ENCODE measurements at places on chromosomes 12 and 14.

- H3K4me3 ChIP-seq = no peak overlapping the region
- DNase-seq = no peak
- H3K27ac ChIP-seq = no peak overlapping the region
- H3K27me3 ChIP-seq = no peaks in the 10 kb centered on the region
These were observed 555.2 kb downstream of the DIO2 start for GRCh38 chr14:79656056-79656455.

GRCh38 chr12:123109319-123109772 is 41.5 kb downstream of the PITPNM2 start:
- H3K36me3 ChIP-seq = peaks cover 2% of the 10 kb centered on the region
- H3K27ac ChIP-seq = no peak overlapping the region
- H3K4me3 ChIP-seq = no peak overlapping the region

- H3K4me3 ChIP-seq = no peak overlapping the region
- peaks cover 8% of the 10 kb centered on the region for H3K27me3 ChIP-seq
- DNase-seq = no peak
- H3K27ac ChIP-seq = no peak overlapping the region
- H3K36me3 ChIP-seq = peaks cover 3% of the 10 kb centered on the region
These were observed 94.8 kb downstream of the TMTC1 start for GRCh38 chr12:29688914-29689313.

GRCh38 chr14:81772381-81772780 is 238.7 kb upstream of the SEL1L start:
- H3K27ac ChIP-seq = no peak overlapping the region
- H3K27me3 ChIP-seq = no peaks in the 10 kb centered on the region
- H3K4me3 ChIP-seq = no peak overlapping the region
- no peaks in the 10 kb centered on the region for H3K36me3 ChIP-seq
- DNase-seq = no peak

GRCh38 chr12:26122681-26123481 is 2.0 kb downstream of the BHLHE41 start:
- no peaks in the 10 kb centered on the region for H3K36me3 ChIP-seq
- H3K4me1 ChIP-seq = peaks cover 31% of the 10 kb centered on the region
- H3K4me3 ChIP-seq = peak overlapping the region; percentile 75
- H3K27me3 ChIP-seq = peaks cover 79% of the 10 kb centered on the region
- no peak for DNase-seq

GRCh38 chr14:86798330-86798729 is 1194.7 kb downstream of the GALC start:
- no peaks in the 10 kb centered on the region for H3K4me1 ChIP-seq
- H3K4me3 ChIP-seq = no peak overlapping the region
- no peak overlapping the region for H3K27ac ChIP-seq

GRCh38 chr14:32428875-32429274 is 99.8 kb downstream of the AKAP6 start:
- DNase-seq = no peak
- no peaks in the 10 kb centered on the region for H3K27me3 ChIP-seq
- H3K36me3 ChIP-seq = no peaks in the 10 kb centered on the region
- no peak overlapping the region for H3K4me3 ChIP-seq

- no peaks in the 10 kb centered on the region for H3K4me1 ChIP-seq
- no peaks in the 10 kb centered on the region for H3K36me3 ChIP-seq
- H3K4me3 ChIP-seq = no peak overlapping the region
These were observed 29.3 kb upstream of the PDE3A start for GRCh38 chr12:20339060-20339459.

- no peak overlapping the region for H3K4me3 ChIP-seq
- peaks cover 92% of the 10 kb centered on the region for H3K36me3 ChIP-seq
- H3K27me3 ChIP-seq = no peaks in the 10 kb centered on the region
- H3K27ac ChIP-seq = peak overlapping the region; percentile 31
These were observed 30.8 kb downstream of the XRCC3 start for GRCh38 chr14:103684471-103684870.

GRCh38 chr14:24456980-24457379 is 14.4 kb upstream of the SDR39U1 start:
- H3K27ac ChIP-seq = peak overlapping the region; percentile 32
- H3K4me1 ChIP-seq = peaks cover 5% of the 10 kb centered on the region
- H3K4me3 ChIP-seq = no peak overlapping the region
- H3K27me3 ChIP-seq = no peaks in the 10 kb centered on the region
- H3K36me3 ChIP-seq = peaks cover 3% of the 10 kb centered on the region

DNA sequence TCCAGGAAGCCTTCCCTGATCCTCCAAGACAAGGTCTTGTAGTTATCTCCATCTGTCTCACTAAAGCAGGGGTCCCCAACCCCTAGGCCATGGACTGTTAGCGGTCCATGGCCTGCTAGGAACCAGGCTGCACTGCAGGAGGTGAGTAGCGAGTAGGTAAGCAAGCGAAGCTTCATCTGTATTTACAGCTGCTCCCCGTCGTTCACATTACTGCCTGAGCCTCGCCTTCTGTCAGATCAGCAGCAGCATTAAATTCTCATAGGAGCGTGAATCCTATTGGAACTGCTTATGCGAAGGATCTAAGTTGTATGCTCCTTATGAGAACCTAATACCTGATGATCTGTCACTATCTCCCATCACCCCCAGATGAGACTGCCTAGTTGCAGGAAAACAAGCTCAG is 12.4 kb upstream of the NFYB start:
- H3K36me3 ChIP-seq = no peaks in the 10 kb centered on the region
- DNase-seq = no peak
- no peak overlapping the region for H3K27ac ChIP-seq
- H3K4me1 ChIP-seq = peaks cover 9% of the 10 kb centered on the region
- H3K27me3 ChIP-seq = peaks cover 46% of the 10 kb centered on the region
- H3K4me3 ChIP-seq = no peak overlapping the region

- no peak overlapping the region for H3K4me3 ChIP-seq
- peaks cover 3% of the 10 kb centered on the region for H3K4me1 ChIP-seq
- H3K36me3 ChIP-seq = peaks cover 11% of the 10 kb centered on the region
- DNase-seq = no peak
These were observed 24.1 kb downstream of the DDX47 start for GRCh38 chr12:12837025-12837812.

- no peak overlapping the region for H3K4me3 ChIP-seq
- peaks cover 8% of the 10 kb centered on the region for H3K27me3 ChIP-seq
- H3K36me3 ChIP-seq = peaks cover 3% of the 10 kb centered on the region
- peak overlapping the region; percentile 98 for H3K27ac ChIP-seq
These were observed 1319.8 kb downstream of the TMEM121 start for GRCh38 chr14:106846218-106846617.

GRCh38 chr12:97182769-97183168 is 275.7 kb downstream of the NEDD1 start:
- H3K27ac ChIP-seq = no peak overlapping the region
- no peak for DNase-seq
- no peak overlapping the region for H3K4me3 ChIP-seq
- no peaks in the 10 kb centered on the region for H3K36me3 ChIP-seq
- H3K27me3 ChIP-seq = peaks cover 10% of the 10 kb centered on the region
- no peaks in the 10 kb centered on the region for H3K4me1 ChIP-seq

GRCh38 chr14:68848253-68848652 is 55.4 kb upstream of the ZFP36L1 start:
- no peak overlapping the region for H3K27ac ChIP-seq
- no peaks in the 10 kb centered on the region for H3K36me3 ChIP-seq
- peaks cover 12% of the 10 kb centered on the region for H3K4me1 ChIP-seq
- H3K4me3 ChIP-seq = no peak overlapping the region
- peaks cover 14% of the 10 kb centered on the region for H3K27me3 ChIP-seq
- DNase-seq = no peak

GRCh38 chr14:60632777-60633176 is 16.5 kb downstream of the SIX1 start:
- peaks cover 3% of the 10 kb centered on the region for H3K36me3 ChIP-seq
- peaks cover 24% of the 10 kb centered on the region for H3K27me3 ChIP-seq
- no peak for DNase-seq
- peak overlapping the region; percentile 61 for H3K4me3 ChIP-seq
- H3K27ac ChIP-seq = no peak overlapping the region
- H3K4me1 ChIP-seq = peaks cover 11% of the 10 kb centered on the region

GRCh38 chr12:116361414-116362223 is 84.1 kb upstream of the MED13L start:
- no peak for DNase-seq
- H3K4me1 ChIP-seq = peaks cover 18% of the 10 kb centered on the region
- no peak overlapping the region for H3K4me3 ChIP-seq
- no peaks in the 10 kb centered on the region for H3K27me3 ChIP-seq
- H3K36me3 ChIP-seq = peaks cover 12% of the 10 kb centered on the region

DNA sequence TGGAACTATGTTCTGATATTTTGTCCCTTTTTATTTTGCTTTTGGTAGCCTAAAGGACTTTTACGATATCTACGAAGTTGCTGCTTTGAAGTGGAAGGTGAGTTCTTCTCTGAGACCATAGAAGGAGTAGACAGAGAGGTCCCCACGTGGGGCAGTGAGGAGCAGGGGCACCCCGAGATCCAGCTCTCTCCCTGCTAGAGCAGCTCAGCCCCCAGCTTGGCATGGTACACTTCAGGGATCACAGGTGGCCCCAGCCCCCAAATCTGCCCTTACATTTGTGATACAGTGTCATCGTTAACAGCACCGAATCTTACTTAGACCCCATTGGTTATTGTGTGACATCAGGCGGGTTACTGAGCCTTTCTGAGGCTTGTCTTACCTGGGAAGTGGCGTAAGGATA is 56.8 kb downstream of the SLC8B1 start:
- peaks cover 7% of the 10 kb centered on the region for H3K36me3 ChIP-seq
- no peak overlapping the region for H3K4me3 ChIP-seq
- H3K27me3 ChIP-seq = no peaks in the 10 kb centered on the region
- DNase-seq = no peak

GRCh38 chr14:76564471-76565422 is 188.8 kb downstream of the ESRRB start:
- peaks cover 26% of the 10 kb centered on the region for H3K27me3 ChIP-seq
- no peak overlapping the region for H3K27ac ChIP-seq
- H3K36me3 ChIP-seq = peaks cover 3% of the 10 kb centered on the region
- H3K4me3 ChIP-seq = no peak overlapping the region
- no peak for DNase-seq

GRCh38 chr12:14514154-14514842 is 53.4 kb downstream of the PLBD1 start:
- peaks cover 2% of the 10 kb centered on the region for H3K4me1 ChIP-seq
- H3K36me3 ChIP-seq = no peaks in the 10 kb centered on the region
- H3K27ac ChIP-seq = no peak overlapping the region
- DNase-seq = no peak
- H3K4me3 ChIP-seq = no peak overlapping the region

GRCh38 chr12:49944718-49945117 is 5.8 kb upstream of the AQP2 start:
- peaks cover 11% of the 10 kb centered on the region for H3K4me1 ChIP-seq
- H3K27me3 ChIP-seq = peaks cover 20% of the 10 kb centered on the region
- no peak for DNase-seq

DNA sequence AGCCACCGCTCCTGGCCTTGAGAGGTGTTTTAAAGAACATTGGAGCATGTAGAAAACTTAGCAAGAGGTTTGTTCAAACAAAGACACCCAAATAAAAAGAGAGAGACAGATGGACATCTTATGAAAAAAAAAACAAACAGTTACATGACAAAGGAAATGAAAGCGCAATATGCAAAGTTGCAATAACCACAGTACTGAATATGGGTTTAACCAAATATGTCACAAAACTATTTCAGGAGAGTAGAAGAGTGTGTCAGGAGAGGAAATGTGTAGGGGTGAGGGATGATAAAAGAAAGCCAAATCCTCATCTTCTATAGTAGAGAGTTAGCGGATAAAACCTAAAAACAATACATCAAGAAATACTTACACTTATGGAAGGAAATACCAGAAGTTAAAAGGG is 98.4 kb downstream of the GTF2A1 start:
- H3K4me1 ChIP-seq = no peaks in the 10 kb centered on the region
- no peak for DNase-seq
- H3K4me3 ChIP-seq = no peak overlapping the region
- no peaks in the 10 kb centered on the region for H3K27me3 ChIP-seq
- H3K36me3 ChIP-seq = no peaks in the 10 kb centered on the region
- no peak overlapping the region for H3K27ac ChIP-seq

DNA sequence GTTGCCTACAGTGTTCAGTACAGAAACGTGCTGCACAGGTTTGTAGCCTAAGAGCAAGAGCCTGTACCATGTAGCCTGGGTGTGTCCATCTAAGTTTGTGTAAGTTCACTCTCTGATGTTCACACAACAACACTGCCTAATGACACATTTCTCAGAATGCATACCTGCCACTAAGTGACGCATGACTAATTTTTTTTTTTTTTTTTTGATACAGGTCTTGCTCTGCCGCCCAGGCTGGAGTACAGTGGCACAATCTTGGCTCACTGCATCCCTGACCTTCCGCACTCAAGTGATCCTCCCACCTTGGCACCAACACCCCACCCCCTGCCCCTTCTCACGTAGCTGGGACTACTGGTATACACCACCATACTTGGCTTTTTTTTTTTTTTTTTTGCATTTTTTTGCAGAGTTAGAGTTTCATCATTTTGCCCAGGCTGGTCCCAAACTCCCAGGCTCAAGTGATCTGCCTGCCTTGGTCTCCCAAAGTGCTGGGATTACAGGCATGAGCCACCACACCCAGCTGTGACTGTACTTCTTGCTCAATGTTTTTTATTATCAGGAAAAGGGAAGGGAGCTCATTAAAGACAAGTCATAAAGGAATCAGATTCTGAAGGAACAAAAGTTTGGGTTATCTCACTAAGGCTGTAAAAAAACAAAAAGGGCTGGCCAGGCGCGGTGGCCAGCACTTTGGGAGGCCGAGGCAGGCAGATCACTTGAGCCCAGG is 10.0 kb upstream of the CDC42BPB start:
- H3K27me3 ChIP-seq = peaks cover 15% of the 10 kb centered on the region
- H3K4me1 ChIP-seq = no peaks in the 10 kb centered on the region
- DNase-seq = no peak
- no peaks in the 10 kb centered on the region for H3K36me3 ChIP-seq
- H3K27ac ChIP-seq = no peak overlapping the region
- no peak overlapping the region for H3K4me3 ChIP-seq

GRCh38 chr12:64551676-64552075 is 58.6 kb upstream of the RASSF3 start:
- peaks cover 3% of the 10 kb centered on the region for H3K36me3 ChIP-seq
- DNase-seq = no peak
- no peak overlapping the region for H3K27ac ChIP-seq

GRCh38 chr12:5588591-5588990 is 156.7 kb downstream of the NTF3 start:
- H3K27me3 ChIP-seq = peaks cover 31% of the 10 kb centered on the region
- no peak overlapping the region for H3K27ac ChIP-seq
- no peaks in the 10 kb centered on the region for H3K36me3 ChIP-seq
- no peak for DNase-seq
- H3K4me1 ChIP-seq = no peaks in the 10 kb centered on the region

DNA sequence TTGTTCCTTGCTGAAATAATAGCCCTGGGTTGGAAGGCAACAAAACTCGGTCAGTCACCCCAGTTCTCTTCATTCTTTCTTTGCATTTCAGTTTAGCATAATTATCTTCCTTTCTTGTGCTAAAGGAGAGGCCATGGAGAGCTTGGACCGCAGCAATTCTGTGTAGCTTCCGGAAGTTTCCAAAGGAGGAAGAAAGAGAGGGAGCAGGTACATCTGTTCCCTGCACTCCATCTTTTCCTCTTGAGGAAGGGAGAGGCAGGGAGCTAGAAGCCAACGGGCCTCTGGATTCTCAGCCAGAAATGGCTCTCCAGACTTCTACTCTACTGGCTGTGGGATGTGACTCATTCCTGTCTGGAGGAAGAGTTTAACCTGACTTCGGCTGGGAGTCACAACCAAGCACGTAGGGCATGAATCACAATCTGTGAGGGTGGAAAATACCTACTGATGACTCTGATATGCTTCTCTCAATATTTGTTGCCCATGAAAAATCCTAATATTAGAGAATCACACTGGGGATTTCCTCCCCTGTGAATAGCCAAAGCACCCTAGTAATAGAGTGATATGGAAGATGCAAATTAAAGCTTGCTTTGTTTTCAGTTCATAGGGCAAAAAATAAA is 17.0 kb downstream of the ANO6 start:
- H3K4me3 ChIP-seq = no peak overlapping the region
- no peak overlapping the region for H3K27ac ChIP-seq
- peaks cover 3% of the 10 kb centered on the region for H3K36me3 ChIP-seq
- DNase-seq = no peak
- H3K4me1 ChIP-seq = peaks cover 29% of the 10 kb centered on the region

All from effector memory CD8-positive, alpha-beta T cell (primary cell).